ENCODE measurements at places on chromosomes 5 and 9. TPM values are rescaled to one million over a fixed set of nuclear protein-coding genes. Genes with fewer than 3 reads are reported as not detected.

Gene PAXX
- 72.0 TPM for total RNA-seq

Gene SPATA31E1
- total RNA-seq, result not detected

Gene PCDHGB5
- 2.7 TPM for total RNA-seq

Gene CSF1R
- 0.05 TPM for total RNA-seq

Gene ORM1
- total RNA-seq, result not detected

Gene CCT5
- total RNA-seq, result 560 TPM

Gene GPR151
- total RNA-seq, result not detected

Gene DRD1
- 0.77 TPM for total RNA-seq

Gene NKD2
- total RNA-seq, result 13.3 TPM

Gene LVRN
- total RNA-seq, result 0.10 TPM

Gene JADE2
- 25.0 TPM for total RNA-seq

Gene TERT
- 1.8 TPM for total RNA-seq

Gene CHSY3
- total RNA-seq, result 0.04 TPM

Gene SLC45A2
- total RNA-seq, result not detected

Gene IL9
- not detected for total RNA-seq

Gene PPP1R26
- total RNA-seq, result 19.0 TPM

Gene CTXN3
- total RNA-seq, result not detected

Gene ADAMTS13
- 0.49 TPM for total RNA-seq

Gene SLC6A19
- total RNA-seq, result not detected

Gene FAM151B
- total RNA-seq, result 2.1 TPM

Gene SLC2A6
- total RNA-seq, result 20.4 TPM

Gene SEMA4D
- total RNA-seq, result 6.4 TPM

Gene GPR107
- total RNA-seq, result 30.6 TPM

Gene KCNN2
- total RNA-seq, result 0.15 TPM

Gene MARCHF3
- 0.90 TPM for total RNA-seq

Gene OLFM1
- total RNA-seq, result 11.5 TPM

Gene TRIM14
- total RNA-seq, result 14.7 TPM

Gene DHFR
- 68.1 TPM for total RNA-seq

Gene FYB1
- total RNA-seq, result 17.1 TPM

Gene NXNL2
- total RNA-seq, result 0.67 TPM

Gene KCNV2
- total RNA-seq, result not detected

Gene CDK7
- 64.3 TPM for total RNA-seq

Gene DOK3
- total RNA-seq, result 4.3 TPM

Gene POMT1
- 14.3 TPM for total RNA-seq

Gene FBXO38
- 23.9 TPM for total RNA-seq

Gene YTHDC2
- total RNA-seq, result 7.4 TPM

Gene PALM2AKAP2
- 0.36 TPM for total RNA-seq

Gene KLF4
- 14.2 TPM for total RNA-seq

Gene REEP2
- 7.5 TPM for total RNA-seq

Gene FBLL1
- total RNA-seq, result not detected

Gene CTSL
- total RNA-seq, result 931 TPM

Gene NUTM2G
- not detected for total RNA-seq

Gene PCDHGB2
- 0.09 TPM for total RNA-seq

Gene PDE8B
- total RNA-seq, result 1.3 TPM

Gene MYOZ3
- total RNA-seq, result not detected

Gene ARHGEF28
- total RNA-seq, result 17.8 TPM

Data from A549 treated with DMSO at 1 μM for 4 hours (cell line).